Adipose tissue (tissue), 3 donors: ENCODE measurements at places on chromosomes 2 and 18. TPM values are rescaled to one million over a fixed set of nuclear protein-coding genes. Genes with fewer than 3 reads are reported as not detected.

Gene KLHL29
- polyA plus RNA-seq, result 10.2 TPM

Gene EFR3B
- polyA plus RNA-seq, result 1.1 TPM

Gene SERPINB3
- polyA plus RNA-seq, result 0.08 TPM

Gene KIF1A
- 0.18 TPM for polyA plus RNA-seq

Gene CNRIP1
- 3.9 TPM for polyA plus RNA-seq

Gene LPIN2
- polyA plus RNA-seq, result 13.6 TPM

Gene ASPRV1
- polyA plus RNA-seq, result 2.4 TPM

Gene CFAP221
- not detected for polyA plus RNA-seq

Gene AMER3
- 0.28 TPM for polyA plus RNA-seq

Gene VWA3B
- 0.29 TPM for polyA plus RNA-seq

Gene GPR155
- polyA plus RNA-seq, result 3.1 TPM

Gene CABLES1
- 18.7 TPM for polyA plus RNA-seq

Gene SLC66A2
- 38.2 TPM for polyA plus RNA-seq

Gene GPR17
- 0.10 TPM for polyA plus RNA-seq

Gene GPN1
- polyA plus RNA-seq, result 25.7 TPM

Gene TCF23
- polyA plus RNA-seq, result 0.22 TPM

Gene TBC1D8
- 11.9 TPM for polyA plus RNA-seq

Gene UGT1A10
- polyA plus RNA-seq, result not detected

Gene CCDC178
- 12.9 TPM for polyA plus RNA-seq

Gene SKOR2
- polyA plus RNA-seq, result not detected

Gene FOXI3
- polyA plus RNA-seq, result not detected

Gene ALPP
- polyA plus RNA-seq, result not detected

Gene CD28
- polyA plus RNA-seq, result 2.0 TPM

Gene HDAC4
- polyA plus RNA-seq, result 5.6 TPM

Gene RAD51AP2
- polyA plus RNA-seq, result not detected

Gene DCTN1
- polyA plus RNA-seq, result 40.0 TPM

Gene MRPL33
- polyA plus RNA-seq, result 169 TPM

Gene ALPI
- polyA plus RNA-seq, result not detected

Gene DSG2
- 4.7 TPM for polyA plus RNA-seq

Gene GALNT14
- polyA plus RNA-seq, result 1.7 TPM

Gene LRATD1
- polyA plus RNA-seq, result 0.79 TPM

Gene FASTKD2
- 9.4 TPM for polyA plus RNA-seq

Gene USP34
- polyA plus RNA-seq, result 32.9 TPM

Gene RAPH1
- 8.4 TPM for polyA plus RNA-seq

Gene EXOC6B
- polyA plus RNA-seq, result 3.2 TPM

Gene GLI2
- polyA plus RNA-seq, result 0.42 TPM

Gene TACR1
- 1.2 TPM for polyA plus RNA-seq

Gene CFAP65
- polyA plus RNA-seq, result 0.03 TPM

Gene DLGAP1
- polyA plus RNA-seq, result 0.22 TPM

Gene GPD2
- polyA plus RNA-seq, result 12.1 TPM

Gene ELOA2
- polyA plus RNA-seq, result not detected

Gene GAL3ST2
- polyA plus RNA-seq, result not detected

Gene MAPK4
- polyA plus RNA-seq, result 0.36 TPM

Gene PGAP1
- 6.3 TPM for polyA plus RNA-seq

Gene ZNF804A
- 0.06 TPM for polyA plus RNA-seq
